ENCODE measurements at places on chromosomes 1 and 21.

DNA sequence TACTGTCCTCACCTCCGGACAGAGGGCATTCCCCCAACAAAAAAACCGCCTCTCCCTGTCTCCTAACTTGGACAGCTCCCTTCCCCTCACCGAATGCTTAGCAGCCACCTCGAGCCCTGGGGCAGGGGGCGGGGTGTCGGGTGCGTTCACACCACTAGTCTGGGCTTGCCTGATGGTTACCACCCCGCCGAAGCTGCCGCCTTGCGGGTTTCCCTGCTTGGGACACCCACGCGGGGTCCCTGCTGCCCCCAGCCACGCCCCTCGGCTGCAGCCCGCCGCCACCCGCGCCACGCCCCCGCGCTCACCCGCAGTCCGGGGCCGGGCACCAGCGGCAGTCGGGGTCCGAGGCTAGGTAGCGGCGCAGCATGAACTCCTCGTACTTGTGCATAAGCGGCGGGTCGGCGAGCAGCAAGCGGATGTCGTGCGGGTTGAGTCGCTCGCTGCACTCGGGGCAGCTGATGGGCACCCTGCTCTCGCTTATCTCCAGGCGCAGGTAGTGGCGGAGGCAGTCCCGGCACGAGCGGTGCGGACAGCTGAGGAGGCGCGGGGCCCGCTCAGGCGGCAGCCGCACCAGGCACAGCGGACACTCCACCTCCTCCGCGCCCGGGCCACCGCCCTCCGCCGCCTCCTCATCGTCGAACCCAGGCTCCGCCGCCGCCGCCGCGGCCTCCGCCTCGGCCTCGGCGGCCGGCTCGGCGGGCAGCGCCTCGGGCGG, 706 bp downstream of the RNF19B start:
- peak; percentile 83 for DNase-seq

DNA sequence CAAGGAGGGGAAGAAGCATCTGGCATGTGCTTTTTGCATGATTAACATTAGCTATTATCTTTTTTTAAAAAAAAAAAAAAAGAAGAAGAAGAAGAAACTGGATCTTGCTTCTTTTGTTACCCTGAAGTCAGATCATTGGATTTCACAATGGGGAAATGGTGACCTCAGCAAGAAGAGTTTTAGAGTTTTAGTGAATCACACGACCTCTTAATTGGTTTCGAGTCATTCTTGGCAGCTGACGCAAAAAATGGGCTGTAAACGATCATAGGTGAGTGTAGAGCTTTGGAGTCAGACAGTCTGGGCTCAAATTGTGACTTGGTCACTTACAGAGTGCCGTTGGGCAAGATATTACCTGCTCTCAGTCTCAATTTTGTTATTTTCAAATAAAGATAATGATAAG, 33.3 kb upstream of the PGBD5 start:
- DNase-seq: no peak

DNA sequence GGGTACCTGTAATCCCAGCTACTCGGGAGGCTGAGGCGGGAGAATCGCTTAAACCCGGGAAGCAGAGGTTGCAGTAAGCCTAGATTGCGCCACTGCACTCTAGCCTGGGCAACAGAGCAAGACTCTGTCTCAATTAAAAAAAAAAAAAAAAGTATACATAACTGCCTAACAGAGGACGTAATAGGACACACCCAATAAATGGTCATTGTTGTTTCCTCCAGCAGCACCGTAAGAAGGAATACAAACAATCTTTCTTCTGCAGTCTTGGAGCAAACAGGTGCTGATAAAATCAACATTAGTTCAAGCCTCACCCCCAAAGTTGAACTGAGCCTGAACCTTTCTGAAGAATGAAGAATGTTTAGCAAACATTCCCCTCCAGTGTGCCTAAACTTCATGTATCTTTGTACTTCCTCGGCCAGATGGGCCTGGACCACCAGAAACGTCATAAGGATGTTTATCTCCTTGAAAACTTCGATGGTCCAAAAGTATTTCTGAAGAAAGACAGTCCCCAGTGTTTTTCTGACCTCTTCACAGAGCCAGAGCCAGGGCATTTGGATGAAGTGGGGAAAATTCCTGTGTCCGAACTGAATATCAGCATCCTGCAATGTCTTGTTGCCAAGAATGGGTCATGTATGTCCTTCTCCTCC, 136.8 kb upstream of the F3 start:
- DNase-seq: no peak

DNA sequence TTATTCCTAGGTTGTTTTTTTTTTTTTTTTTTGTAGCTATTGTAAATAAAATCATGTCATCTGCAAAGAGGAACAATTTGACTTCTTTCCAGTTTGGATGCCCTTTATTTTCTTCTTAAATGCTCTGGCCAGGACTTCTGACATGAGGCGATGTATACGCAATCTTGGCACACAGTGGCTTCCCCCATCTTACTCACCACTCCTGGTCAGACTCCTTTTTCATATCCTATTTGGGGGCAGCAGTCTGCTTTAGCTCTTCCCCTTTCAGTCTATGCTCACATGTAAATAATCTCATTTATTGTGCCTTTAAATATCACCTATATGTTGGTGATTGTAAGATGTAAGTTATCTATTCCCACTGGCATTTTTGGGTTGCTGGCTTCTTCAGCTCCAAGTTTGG, 56.1 kb downstream of the SLAMF6 start:
- no peak for DNase-seq

DNA sequence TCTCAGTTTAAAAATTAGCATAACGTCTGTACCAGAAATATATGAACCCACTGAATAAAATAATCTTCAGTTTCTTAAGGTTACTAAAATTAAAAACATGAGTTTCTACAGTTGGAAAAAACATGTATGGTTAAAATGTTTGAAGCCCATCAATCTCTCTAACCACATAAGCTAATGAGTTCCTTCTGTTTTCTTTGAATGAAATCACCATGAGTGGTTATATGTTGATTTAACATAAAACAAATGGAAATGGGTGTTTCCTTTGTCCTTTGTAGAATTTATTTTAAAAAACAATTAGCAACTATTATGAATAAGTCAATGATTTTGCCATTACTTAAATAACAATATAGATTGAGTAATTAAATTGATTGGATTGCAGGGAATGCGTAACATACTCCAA, 3.0 kb upstream of the ADGRL2 start:
- no peak for DNase-seq

DNA sequence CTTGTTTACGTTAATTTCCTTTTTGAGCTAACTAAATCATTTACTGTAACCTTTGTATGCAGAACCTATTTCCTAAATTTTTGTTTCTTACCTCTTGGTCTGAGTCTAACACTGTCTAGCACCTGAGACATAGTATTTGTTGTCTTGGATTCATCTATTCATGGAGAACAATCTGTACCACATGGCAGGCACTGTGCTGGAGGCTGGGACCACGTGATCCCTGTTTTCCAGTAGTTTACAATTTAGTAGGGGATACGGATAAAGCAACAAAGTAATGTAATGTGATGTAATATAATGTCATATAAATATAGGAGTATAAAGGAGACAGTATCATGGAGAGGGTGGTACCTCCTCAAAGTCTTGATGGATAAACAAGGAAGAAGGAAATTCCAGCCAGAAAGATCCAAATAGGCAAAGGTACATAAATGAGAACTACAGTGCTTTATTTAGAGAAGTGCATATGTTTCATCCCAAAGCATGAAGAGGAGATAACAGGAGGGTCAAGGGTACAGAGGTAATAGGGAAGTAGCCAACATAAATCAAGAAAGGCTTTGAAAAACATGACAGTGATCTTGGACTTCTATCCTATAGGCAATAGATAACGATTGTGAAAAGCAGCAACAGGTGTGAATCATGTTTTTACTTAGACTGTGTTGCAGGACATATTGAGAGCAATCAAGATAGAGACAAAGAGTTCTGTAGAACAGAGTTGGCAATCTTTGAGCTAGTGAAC, 25.9 kb upstream of the CLCA4 start:
- DNase-seq: no peak

- DNase-seq: no peak
Observed at GRCh38 chr21:37908691-37909090, 7.6 kb downstream of the KCNJ6 start.

Measured in Right ventricle myocardium inferior (tissue), 1 donor.